ENCODE measurements at places on chromosomes 13 and 19. TPM values are rescaled to one million over a fixed set of nuclear protein-coding genes. Genes with fewer than 3 reads are reported as not detected.
A peak's percentile ranks its signal among the peaks of the same experiment; 100 is the strongest.

NCR1 gene
- not detected for total RNA-seq

PRSS57 gene
- not detected for total RNA-seq

SSC5D gene
- total RNA-seq, result 6.2 TPM

CEACAM16 gene
- total RNA-seq, result not detected

CERS1 gene
- 1.6 TPM for total RNA-seq

DNA sequence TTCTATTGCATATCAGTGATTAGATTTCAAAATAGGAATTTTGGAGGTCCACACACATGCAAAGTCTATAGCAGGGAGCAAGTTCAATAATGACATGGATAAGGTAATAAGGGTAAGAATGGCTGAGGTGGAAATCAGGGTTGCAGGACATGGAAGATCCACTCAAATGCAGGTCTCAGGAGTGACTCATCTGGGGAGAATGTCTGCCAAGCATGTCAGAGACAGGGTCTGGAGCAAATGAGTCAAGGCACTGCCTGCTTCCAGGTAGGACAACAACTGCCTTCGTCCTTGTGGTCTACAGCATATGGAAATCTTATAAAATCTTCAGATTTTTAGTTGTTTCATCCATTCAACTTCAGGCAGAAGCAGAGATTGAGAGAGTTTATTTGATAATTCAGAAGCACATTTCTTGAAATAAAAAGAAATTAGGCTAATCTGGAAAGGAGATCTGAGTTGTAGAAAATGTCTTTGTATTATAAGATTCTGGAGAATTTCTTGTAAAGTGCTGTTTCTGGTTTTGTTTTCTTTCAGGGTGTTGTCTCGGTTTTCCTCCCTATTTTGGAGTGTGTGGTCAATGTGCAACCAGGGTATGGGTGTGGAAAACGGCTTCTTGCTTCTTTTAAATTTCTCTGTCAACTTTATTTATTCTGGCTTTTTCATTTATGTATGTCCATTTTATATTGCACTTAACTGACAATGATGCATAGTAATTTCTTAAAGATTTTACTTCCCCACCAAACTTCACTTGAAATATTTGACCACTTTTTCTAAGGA lies 748.8 kb downstream of the LIG4 start:
- no peaks in the 10 kb centered on the region for H3K36me3 ChIP-seq
- no peak overlapping the region for H3K4me3 ChIP-seq
- no peaks in the 10 kb centered on the region for H3K27me3 ChIP-seq
- no peaks in the 10 kb centered on the region for H3K4me1 ChIP-seq

GRCh38 chr19:1941146-1942077 lies at the start of gene CSNK1G2:
Gene CSNK1G2, plus strand, starts transcription at chr19:1941172. Its CDS starts 28,601 bp downstream, at chr19:1969773.
- H3K4me1 ChIP-seq, result peaks cover 17% of the 10 kb centered on the region
- H3K27ac ChIP-seq, result peak within 1 kb of the TSS; percentile 99
- H3K4me3 ChIP-seq, result peak within 1 kb of the TSS; percentile 84

DNA sequence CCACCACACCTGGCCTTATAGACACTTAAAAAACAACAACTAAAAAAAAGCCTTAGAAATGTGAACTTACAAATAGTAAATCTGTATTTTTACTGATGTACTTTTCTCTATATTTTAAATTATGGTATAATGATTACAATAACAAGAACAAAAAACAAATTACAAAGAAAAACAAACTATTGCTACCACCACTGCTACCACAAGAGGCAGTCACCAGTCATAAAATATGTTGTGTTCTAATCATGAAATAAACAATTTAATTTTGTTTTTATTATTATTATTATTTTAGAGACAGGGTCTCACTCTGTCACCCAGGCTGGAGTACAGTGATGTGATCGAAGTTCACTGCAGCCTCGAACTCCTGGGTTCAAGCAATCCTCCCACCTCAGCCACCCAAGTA lies 72.2 kb downstream of the DIAPH3 start:
- no peaks in the 10 kb centered on the region for H3K36me3 ChIP-seq
- no peak overlapping the region for H3K27ac ChIP-seq
- no peak for DNase-seq
- H3K4me3 ChIP-seq, result no peak overlapping the region
- no peaks in the 10 kb centered on the region for H3K4me1 ChIP-seq
- no peaks in the 10 kb centered on the region for H3K27me3 ChIP-seq

GRCh38 chr19:18091217-18091608 lies 4.5 kb upstream of the IL12RB1 start:
- peak; percentile 67 for DNase-seq
- peaks cover 43% of the 10 kb centered on the region for H3K4me1 ChIP-seq
- H3K27me3 ChIP-seq, result no peaks in the 10 kb centered on the region
- no peak overlapping the region for H3K4me3 ChIP-seq
- no peak overlapping the region for H3K27ac ChIP-seq
- H3K36me3 ChIP-seq, result no peaks in the 10 kb centered on the region

- H3K4me1 ChIP-seq, result no peaks in the 10 kb centered on the region
- no peak for DNase-seq
- H3K27me3 ChIP-seq, result no peaks in the 10 kb centered on the region
- no peak overlapping the region for H3K4me3 ChIP-seq
- H3K27ac ChIP-seq, result no peak overlapping the region
These were observed 425.9 kb upstream of the ATXN8OS start for GRCh38 chr13:69681722-69682121.

DNA sequence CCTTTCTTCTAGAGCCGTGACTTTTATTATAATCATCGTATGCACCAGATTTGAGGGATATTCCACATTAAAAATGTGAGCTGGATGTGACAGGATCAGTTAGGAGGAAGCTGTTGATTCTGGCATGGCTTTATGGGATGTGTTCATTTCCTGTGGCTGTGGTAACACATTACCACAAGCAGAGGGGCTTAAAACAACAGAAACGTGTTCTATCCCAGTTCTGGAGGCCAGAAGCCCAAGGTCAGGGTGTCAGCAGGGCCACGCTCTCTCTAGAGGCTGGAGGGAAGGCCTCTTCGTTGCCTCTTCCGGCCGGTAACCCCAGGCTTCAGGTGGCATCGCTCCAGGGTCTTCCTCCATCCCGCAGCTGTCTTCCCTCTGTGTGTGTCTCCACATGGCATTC lies 14.5 kb downstream of the MED25 start:
- H3K27ac ChIP-seq, result no peak overlapping the region
- peaks cover 97% of the 10 kb centered on the region for H3K36me3 ChIP-seq
- no peak for DNase-seq
- H3K27me3 ChIP-seq, result no peaks in the 10 kb centered on the region
- no peak overlapping the region for H3K4me3 ChIP-seq
- H3K4me1 ChIP-seq, result no peaks in the 10 kb centered on the region

- no peak overlapping the region for H3K4me3 ChIP-seq
- peak overlapping the region; percentile 5 for H3K27ac ChIP-seq
- no peaks in the 10 kb centered on the region for H3K36me3 ChIP-seq
- DNase-seq, result no peak
These were observed 826.7 kb downstream of the DIAPH3 start for GRCh38 chr13:59337070-59337469.

GRCh38 chr19:412356-413355 lies 3.7 kb upstream of the C2CD4C start:
- peaks cover 9% of the 10 kb centered on the region for H3K4me1 ChIP-seq
- H3K4me3 ChIP-seq, result no peak overlapping the region
- DNase-seq, result no peak

GRCh38 chr13:68176475-68176874 lies 946.3 kb upstream of the PCDH9 start:
- no peaks in the 10 kb centered on the region for H3K36me3 ChIP-seq
- no peak overlapping the region for H3K27ac ChIP-seq
- H3K4me1 ChIP-seq, result no peaks in the 10 kb centered on the region
- no peaks in the 10 kb centered on the region for H3K27me3 ChIP-seq
- H3K4me3 ChIP-seq, result no peak overlapping the region

GRCh38 chr13:24670174-24670573 lies 10.0 kb upstream of the ATP12A start:
- no peak for DNase-seq
- H3K27ac ChIP-seq, result no peak overlapping the region
- H3K36me3 ChIP-seq, result no peaks in the 10 kb centered on the region
- H3K27me3 ChIP-seq, result no peaks in the 10 kb centered on the region
- no peaks in the 10 kb centered on the region for H3K4me1 ChIP-seq

DNA sequence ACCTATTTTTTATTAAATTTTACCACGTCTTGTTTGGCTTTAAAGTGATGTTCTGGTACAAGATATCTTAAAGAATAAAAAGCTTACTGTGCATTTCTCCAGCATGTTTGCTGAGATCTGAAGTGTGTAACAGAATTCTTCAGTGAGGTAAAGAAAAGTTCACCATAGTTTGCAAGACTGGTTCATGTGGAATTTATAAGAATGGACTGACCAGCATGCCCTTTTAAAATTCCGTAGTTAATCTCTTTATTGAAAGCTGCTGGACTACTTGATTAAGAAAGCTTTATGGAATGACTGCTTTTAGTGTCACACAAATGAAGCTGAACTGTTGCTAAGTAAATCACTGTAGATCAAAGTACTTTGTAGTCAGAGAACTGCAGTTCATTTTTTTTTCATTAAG lies 119.2 kb downstream of the GPC6 start:
- no peak overlapping the region for H3K4me3 ChIP-seq
- no peak for DNase-seq
- H3K4me1 ChIP-seq, result no peaks in the 10 kb centered on the region
- H3K27ac ChIP-seq, result no peak overlapping the region
- no peaks in the 10 kb centered on the region for H3K27me3 ChIP-seq

All from heart left ventricle (tissue), 16 donors.